ENCODE measurements at places on chromosomes 4 and X.

DNA sequence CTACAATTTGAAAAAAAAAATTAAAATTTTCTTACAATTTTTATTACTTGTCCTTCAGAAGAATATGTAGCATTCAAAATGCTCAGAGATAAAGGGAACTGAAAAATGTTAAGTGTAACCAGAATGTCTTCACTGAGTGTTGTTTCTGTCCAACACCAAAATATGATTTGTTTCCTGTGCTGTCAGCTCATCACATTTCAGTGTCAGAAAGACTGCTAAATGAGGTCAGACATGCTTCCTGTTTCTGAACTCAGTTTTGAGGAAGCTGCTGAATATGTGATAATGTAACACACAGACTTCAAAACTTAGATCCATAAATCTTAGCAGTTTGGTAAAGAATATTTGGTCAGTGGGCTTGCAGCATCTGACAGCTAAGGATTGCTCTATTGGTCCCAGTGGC is 1849.7 kb downstream of the PCDH7 start:
- peak; percentile 94 for DNase-seq

DNA sequence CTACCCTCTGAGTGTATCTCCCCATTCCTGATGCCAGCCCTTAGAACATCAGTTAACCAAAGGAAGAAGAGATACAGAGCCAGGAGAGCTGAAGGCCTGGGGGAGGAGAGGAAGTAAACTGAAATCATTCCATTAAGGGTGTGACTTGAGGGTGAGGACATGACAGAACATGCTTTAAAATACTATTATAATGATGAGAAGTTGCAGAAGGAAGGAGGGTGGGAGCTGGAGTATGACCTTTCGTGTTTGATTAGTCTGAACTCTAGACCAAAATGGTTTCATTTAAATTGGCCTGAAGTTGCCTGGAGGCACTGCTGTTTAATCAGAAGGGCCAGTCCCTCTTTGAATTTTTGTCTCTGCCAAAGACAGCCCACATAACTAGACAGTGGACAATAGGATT is 11.4 kb downstream of the INTS6L start:
- no peak for DNase-seq

- DNase-seq: no peak
Observed at GRCh38 chr4:170988446-170988845, 824.8 kb upstream of the GALNTL6 start.

DNA sequence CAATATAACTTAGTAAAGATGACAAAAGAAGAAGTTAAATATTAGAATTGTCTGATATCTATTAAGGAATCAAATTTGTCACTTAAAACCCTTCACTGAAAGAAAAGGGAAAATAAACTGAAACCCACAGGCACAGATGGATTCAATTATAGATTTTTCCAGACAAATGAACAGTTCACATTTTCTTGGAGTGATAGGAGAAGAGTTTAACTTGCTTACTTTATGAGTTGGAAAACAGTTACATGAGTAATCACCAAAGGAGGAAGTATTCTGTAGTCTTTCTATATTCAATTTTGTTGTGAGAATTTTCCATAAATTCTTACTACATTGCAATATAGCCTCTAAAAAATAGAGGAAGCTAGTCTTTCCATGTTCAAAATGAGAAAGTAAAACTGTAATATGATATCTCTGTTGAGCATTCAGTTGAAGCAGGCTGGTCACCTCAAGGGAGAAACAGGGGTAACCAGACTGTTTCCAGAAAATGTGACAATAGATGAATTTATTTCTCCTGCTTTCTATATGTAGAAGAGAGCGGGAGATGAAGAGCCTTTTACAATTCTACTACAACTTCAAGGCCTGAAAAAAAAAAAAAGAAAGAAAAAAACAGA is 330.3 kb upstream of the EPHA5 start:
- peak; percentile 56 for DNase-seq

DNA sequence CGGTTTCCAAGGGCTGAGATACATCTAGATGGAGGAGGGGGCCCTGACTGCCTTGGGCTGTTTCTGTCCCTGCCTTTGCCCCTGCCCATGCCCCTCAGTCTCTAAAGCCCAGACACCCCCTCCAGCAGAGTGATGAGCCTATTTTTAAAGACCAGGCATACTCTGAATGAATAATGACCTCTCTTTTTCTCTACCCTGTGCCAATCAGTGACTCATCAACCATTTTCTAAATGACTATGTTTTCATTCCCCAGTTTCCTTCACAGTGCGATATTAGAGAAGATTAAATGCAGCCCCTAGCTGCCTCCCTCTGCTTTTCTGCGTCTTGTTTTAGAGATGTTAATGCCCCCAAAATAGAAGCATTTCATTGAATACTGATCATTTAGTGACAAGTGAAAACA is 15.5 kb upstream of the NHS start:
- DNase-seq: no peak

- no peak for DNase-seq
Observed at GRCh38 chrX:50827996-50828395, 14.0 kb upstream of the SHROOM4 start.
